ENCODE measurements at places on chromosomes 16 and 17. TPM values are rescaled to one million over a fixed set of nuclear protein-coding genes. Genes with fewer than 3 reads are reported as not detected.

Gene ABI3
- 5.2 TPM for total RNA-seq

Gene KRT27
- total RNA-seq: not detected

DNA sequence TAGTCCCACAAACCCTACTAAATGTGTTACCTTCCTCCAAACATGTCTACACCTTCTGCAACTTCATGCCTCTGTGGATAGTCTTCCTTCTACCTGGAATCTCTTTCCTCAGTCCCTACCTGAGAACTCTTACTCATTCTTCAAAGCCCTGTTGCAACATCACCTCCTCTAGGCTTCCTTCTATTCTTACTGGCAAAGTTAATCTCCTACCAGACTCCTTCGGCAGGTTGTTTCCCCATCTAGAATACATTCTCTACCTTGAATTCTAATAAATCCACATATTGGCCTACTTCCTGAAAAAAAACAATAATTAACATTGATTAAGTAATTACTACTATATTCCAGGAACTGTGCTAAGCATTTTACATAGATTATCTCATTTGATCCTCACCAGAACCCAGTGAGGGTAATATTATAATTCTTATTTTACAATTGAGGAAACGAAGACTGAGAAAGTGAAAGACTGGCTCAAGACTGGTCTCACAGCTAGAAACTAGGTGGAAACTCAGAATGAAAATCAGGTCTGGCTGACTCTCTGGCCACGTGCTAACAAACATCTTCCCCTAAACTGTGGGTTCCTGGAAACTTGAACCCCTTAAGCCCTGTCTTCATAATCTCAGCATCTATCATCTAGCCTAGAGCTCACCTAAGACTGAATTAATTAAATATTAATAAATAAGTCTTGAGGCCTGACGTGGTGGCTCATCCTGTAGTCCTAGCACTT, 4.6 kb upstream of the STAT3 start:
- DNase-seq: no peak

Gene GRB7
- 27.9 TPM for total RNA-seq

DNA sequence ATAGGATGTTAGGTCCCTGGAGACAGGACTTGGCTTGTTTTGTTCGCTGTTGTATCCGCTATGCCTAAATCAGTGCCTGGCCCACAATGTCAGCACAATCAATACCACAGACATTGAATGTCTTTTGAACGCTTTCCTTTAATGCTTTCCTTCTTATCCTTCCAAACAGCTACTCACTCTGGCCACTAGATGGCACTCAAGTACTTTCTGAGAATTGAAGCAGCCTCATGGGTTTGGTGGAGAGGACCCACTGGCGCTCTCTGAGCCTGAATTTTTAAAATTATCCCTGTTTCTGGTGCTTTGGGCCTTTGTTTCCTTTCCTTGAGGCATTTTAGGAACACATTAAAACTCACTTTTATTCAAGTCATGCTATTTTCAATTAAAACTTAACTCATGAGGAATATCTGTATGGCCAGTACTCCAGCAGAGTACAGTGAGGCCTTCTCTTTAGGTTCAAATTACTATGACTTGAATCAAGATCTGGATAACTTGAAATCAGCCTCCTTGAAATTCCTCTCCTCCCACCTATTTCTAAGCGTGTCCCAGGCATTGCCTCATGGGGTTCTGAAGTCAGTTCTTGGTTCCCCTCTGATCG, 3.2 kb upstream of the NLRP1 start:
- DNase-seq: no peak

Gene MRTFB
- total RNA-seq: 115 TPM

DNA sequence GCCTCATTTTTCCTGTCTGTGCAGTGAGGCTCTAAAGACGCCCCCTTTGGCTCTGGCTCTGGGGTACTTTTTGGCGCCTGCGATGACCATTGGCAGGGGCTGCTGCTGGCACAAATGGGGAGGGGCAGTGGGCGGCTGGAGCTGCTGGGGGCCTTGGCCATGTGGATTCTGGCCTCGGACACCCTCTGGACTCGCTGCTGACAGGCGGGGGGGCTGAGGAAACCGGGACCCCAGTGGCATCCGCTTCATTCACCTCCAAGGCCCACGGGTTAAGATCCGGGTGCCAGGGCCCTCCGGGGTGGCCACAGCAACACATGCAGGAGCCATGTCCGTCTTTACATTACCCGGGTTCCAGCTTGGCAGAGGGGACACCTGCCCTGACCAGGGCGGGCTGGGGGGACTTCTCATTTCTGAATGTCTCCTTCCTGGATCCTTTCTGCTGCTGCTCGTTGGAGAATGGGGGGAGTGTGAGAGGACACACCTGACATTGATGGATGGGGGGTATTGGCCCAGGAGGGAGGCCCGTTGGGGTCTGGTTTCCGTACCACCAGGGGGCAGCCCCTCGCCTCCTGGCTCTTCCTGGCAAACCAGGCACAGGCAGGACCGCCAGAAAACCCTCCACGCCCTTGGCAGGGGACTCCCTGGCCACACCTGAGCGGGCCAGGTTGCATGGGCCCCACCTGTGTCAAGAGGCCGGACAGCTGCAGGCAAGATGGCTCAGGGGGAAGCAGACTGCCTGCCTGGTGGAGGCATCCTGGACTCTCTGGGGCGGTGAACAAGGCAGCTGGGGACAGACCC, 21.8 kb downstream of the GSE1 start:
- DNase-seq: no peak

DNA sequence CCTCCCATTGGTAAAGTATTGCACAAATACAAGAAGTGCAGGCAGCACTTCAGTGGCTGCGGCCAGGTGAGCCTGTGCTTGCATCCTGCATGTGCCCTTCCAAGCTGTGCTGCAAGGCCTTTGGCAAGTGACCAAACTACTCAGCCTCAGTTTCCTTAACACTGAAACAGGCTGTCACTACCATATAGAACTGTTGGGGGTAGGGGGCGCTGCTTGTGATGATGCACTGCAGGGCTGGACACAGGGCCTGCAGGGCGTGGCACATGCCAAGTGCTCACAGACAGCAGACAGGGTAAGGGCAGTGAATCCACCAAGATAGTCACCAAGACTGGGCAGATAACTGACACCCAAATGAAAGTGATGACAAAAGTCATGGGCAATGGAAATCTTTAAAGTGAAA, 65.6 kb upstream of the SREBF1 start:
- DNase-seq: no peak

Gene LCAT
- total RNA-seq: 15.4 TPM

DNA sequence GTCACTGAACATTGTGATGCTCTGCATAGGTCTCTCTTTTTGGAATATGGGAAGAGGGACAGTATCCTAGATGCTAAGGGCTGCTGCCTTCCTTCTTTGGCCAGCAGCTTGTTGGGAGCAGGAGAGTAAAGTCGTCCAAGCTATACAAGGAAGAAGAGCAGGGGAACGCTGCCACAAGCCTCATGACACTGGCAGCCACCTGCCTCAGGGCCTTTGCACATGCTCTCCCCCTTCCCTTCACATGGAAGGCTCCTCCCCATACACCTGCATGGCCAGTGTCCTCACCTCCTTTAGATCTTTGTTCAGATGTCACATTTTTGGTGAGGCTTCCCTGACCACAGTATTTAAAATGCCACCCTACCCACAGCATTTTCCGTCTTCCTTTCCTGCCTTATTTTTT, 78.1 kb upstream of the CRHR1 start:
- DNase-seq: no peak

- DNase-seq: no peak
Observed at GRCh38 chr17:64448665-64449512, at the start of gene MILR1. Gene MILR1, plus strand, starts transcription at chr17:64449115. Its CDS starts 54 bp downstream, at chr17:64449169.

DNA sequence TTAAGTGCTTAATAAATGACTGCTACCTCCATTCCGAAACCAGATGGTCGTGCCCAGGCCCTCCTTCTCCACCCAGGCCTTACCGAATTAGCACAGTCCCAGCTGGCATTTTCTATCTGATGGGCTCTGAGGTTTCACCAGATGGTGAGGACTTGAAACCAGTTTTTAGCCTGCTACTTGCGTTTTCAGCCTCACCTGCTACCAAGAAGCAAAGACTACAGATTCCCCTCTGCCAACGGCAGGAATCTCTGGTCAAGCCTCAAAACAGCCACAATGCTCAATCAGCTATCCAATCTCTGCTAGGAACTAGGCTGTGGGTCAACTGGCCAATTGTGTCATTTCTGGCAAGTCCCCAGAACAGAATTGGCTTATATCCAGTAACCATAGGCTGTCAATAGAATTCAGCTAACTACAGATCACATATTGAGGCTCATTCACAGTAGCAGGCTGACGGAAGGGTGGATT, 11.7 kb downstream of the PECAM1 start:
- no peak for DNase-seq
